HEK293T (cell line): ENCODE measurements at places on chromosomes 5 and 9.

- no peak for DNase-seq
These were observed 67.0 kb upstream of the EIF4EBP3 start for GRCh38 chr5:140480310-140481014.

DNA sequence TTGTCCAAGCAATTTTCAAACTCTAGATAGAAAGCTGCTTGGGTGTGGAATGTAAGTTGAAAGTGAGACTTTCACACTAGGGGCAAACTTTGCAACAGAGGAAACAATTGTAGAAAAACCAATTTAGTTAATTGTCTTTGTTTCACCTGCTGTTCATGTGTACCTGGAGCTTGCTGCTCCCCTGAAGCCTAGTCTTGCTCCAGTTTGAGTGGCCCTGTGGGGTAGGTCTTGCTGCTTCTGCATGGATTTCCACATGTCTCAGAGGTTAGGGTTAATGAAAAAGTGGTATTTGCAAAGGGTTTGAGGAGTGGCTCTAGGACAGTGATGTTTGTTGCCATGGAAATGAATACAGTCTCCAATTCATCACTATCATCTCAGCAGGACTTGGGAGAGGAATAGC, 182.2 kb downstream of the FSTL4 start:
- DNase-seq, result no peak

DNA sequence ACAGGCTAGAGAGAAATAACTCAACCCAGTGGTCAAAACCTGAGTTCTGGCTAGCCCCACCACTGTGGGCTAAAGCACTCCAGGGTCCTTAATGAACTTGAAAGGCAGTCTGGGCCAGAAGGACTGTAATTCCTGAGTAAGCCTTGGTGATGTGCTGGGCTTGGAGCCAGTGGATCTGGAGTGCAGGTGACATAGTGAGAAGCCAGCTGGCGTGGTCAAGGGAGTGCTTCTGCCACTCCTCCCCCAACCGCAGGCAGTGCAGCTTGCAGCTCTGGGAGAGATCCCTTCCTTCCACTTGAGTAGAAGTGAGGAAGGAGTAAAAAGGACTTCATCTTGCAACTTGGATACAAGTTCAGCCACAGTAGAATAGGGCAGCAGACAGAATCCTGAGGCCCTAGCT, 424.0 kb downstream of the CDH18 start:
- no peak for DNase-seq

DNA sequence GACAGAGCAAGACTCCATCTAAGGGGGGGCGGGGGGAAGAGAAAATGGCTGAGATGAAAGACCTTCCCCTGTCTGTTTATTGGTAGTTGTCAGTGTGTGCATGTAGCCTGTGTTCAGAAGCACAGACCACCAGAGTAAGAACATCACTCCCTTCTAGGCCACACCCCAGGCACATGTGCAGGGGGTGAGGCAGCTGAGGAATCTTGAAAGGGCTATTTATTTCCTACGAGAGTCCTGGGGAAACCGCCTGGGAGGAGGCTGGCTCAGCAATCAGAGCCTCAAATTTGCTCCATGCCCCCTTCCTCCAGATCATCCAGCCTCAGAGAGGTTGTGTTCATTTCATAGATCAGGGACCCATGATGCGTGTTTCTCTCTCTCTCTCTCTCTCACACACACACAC, 7.1 kb downstream of the MYORG start:
- no peak for DNase-seq

DNA sequence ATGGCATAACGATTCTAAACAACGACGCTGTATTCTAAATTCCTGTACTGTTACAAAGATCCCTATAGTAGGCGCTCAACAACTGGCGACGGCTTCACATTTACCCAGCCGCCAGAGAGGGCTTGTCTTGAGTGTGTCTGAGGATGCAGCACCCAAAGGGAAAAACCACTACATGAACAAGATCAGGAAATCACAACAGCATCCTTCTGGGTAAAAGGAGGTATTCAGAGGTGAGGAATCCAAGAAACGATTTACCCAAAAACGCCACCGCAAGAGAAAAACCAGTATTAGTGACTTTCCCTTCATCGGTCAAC, 711 bp downstream of the TTC33 start:
- DNase-seq, result peak; percentile 69

DNA sequence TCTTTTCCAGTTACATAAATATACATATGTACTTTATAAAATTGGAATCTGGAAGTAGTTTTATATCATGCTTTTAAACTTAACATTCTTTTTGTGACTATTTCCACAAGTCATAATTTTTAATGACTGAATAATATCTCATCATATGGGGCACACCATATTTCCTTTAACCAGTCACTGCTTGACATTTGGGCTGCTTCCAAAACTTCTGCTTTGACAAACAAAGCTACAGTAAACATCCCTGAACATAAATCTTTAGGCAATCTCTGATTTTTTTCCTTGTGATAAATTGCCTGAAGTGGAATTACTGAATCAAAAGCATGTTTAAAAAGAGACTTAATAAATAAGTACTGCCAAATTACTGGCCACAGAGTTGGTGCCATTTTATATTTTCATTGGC, 178.0 kb downstream of the FSTL4 start:
- no peak for DNase-seq

DNA sequence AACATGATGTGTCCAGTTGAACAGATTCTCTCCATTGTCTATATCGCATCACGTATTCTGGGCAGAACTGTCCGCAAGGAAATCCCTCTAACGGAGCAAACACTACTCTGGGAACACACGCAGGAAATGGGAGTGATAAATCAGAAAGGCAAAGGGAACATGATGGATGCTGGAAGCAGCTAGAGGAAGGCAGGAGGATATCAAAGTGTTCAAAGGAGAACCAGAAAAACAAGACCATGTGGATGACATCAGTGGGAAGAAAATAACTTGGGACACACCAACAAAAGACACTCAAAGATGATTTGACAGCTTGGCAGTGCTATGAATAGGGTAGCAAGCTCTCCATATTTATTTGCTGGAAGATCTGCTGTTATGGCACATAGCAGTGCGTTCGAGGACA, 142.9 kb downstream of the PLK2 start:
- DNase-seq, result no peak

DNA sequence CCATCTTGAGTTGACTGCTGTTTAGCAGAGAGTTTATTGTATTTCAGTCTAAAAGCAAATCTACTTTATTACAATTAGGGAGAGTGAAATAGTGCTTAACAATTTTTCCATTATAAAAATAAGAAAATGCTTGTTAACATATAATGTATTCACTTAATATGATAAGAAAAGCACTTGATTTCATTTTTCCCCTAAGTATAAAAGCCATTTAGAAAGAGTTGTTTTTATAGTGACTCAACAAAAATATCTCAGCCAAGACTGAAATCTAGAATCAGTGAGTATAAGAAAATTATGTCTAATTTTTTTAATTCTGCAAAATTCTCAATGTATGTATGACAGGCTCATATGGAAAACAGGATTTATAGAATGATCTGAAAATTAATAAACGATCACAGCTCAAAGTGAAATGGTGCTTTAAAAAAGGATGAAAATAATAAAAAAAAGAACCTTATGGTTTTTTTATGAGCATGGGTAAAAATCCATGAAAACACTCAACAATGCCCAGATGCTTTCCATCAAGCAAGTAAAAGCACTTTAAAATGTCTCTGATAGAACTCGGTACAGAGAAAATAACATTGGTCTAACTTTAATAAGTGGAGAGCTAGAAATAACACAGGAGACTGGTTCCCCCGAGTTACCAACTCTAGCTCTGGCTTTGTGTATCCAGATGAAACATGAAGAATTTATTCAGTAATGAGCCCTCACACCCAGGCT, 1057.8 kb upstream of the WWC1 start:
- no peak for DNase-seq

GRCh38 chr5:90015584-90016018, 394.0 kb downstream of the CETN3 start:
- no peak for DNase-seq

GRCh38 chr5:81856948-81857928, 106.3 kb upstream of the SSBP2 start:
- peak; percentile 36 for DNase-seq

GRCh38 chr5:141846031-141846430, 32.2 kb downstream of the PCDH1 start:
- no peak for DNase-seq

GRCh38 chr5:58311526-58311925, 148.4 kb downstream of the PLK2 start:
- DNase-seq, result no peak

GRCh38 chr5:68148096-68148495, 67.5 kb upstream of the PIK3R1 start:
- DNase-seq, result no peak

- no peak for DNase-seq
These were observed 110.5 kb downstream of the PHF2 start for GRCh38 chr9:93686880-93687236.

DNA sequence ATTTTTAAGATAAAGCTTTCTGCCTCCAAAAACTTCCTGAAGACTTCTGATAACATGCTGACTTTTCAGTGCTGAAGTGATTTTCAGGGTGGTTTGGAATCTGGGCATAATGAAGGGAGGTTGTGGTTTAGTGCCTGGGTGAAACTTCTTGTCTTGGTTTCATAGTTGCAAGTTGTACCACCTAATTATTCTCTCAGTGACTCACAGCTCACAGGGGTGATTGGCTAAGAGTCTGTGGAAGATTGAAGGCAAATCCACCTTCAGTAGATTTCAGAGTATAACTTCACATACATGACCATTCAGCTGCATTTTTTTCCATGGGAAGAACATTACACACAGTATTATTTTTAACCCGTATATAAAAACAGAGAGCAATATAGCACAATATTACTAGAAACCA, 199.9 kb downstream of the PTTG1 start:
- DNase-seq, result no peak

DNA sequence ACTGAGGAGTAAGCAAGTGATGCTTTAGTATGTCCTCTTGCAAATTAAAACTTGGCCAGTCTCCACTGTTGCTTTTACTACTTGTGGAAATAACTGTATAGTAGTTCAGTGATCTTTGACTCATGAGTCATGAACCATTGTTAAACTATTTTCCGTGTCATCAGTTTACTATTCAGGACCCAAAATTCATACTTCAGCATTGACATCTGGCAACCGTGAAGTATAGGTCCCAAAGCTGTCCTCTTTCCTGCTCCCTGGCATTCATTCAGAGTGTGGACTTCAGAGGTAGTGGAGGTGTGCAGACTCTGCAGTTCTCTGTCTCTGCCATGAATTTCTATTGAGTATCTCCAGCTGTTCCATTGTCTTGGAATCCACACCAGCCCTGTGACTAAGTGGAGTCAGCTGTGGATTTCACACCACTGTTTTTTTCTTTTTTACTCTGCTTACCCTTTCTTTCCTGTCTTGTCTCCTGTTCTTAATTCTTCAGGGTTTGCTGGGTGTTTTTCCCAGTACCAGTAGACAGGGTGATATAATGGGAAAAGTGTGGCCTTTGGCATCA, 7.5 kb downstream of the TDRD7 start:
- no peak for DNase-seq

DNA sequence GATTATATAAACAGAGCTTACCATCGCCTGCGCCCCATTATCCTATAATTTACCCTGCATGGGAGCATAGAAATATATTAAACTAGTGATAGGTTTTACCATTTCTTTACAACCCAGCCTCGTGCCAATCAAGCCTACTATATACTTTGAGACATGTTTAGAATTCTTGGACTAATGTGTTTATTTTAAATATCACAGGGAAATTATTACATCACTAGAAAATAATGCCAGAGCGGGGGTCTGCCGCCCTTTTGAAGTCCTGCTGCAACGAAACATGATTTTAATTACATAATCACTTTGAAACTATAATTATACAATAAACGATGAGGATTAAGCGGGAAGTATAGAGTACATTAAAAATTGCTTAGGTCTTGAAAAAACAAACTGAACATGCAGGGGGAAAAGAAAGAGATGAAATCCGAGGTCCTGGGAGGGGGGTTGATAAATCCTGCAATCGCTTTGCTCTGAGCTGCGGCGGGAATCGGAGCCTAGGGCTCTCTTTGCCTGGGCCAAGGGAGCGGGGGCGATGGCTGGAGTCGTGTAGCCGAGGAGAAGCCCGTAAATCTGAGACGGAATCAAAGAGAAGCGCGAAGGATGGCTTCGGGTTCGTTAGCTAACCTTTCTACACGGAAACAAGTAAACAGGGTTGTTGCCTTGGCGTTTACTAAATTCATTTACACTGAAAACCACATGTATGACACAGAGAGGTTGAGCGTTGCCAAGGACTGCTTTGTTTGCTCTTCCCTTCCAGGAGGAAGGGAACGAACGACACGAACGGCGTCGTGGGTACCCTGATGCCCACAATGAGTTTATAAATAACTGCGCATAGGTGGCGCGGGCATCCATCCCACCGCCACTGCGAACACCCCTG, 127.6 kb downstream of the TMEM174 start:
- DNase-seq, result no peak

DNA sequence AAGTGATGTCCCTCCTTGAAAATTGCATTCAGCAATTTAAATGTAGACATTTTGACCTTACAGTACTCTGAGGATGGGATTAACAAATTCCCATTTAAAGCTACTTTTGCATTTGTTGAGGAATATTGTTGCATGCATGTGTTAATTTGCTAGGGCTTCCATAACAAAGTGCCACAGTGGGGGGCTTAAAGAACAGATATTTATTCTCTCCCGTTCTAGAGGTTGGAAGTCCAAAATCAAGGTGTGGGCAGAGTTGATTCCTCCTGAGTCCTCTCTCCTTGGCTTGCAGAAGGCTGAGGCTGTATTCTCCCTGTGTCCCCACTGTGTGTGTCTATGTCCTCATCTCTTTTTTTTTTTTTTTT, 51.8 kb upstream of the CDK20 start:
- DNase-seq, result no peak

DNA sequence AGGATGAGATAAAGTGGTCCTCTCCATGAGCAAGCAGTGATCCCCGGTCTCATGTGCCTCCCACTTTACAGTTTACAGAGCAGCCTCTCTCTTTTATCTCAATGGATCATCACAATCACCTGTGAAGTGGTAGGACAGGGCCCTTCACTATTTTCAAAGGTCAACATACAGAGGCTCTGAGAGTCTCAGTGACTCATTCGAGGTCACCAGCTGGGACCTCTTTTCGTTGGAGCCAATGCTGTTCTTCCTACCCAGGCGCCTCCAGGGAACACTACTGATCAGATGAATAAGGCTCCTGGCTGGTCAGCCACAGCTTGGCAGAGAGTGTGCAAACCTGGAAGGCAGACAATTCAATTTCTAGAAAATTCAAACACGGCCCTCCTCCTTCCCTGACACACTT, 16.6 kb downstream of the GGTA1 start:
- no peak for DNase-seq

DNA sequence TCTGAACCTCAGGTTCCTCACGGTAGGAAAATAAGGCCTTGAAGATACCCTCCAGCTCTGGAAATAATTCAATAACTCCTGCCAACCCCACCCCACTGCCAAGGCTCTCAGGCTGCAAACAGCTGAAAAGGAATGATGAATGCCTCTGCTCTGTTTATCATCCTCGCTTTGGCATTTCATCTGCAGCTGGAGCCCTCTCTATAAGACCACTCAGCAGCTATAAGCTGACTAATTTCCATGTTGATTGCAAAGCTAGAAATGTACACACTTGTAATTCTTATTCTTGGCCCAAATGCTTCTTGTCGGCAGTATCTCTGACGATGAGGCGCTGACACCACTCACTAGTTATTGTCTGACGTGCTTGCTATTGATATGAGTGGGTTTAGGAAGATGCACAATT, 408.4 kb upstream of the NMUR2 start:
- no peak for DNase-seq

GRCh38 chr5:98096155-98096554, 677.3 kb upstream of the RGMB start:
- no peak for DNase-seq
